Hematopoietic multipotent progenitor cell treated with erythropoietin and hydrocortisone succinate and interleukin-3 and kit ligand, for 6 days (in vitro differentiated cells): ENCODE measurements at places on chromosomes 11 and 22.
A peak's percentile ranks its signal among the peaks of the same experiment; 100 is the strongest.

DNA sequence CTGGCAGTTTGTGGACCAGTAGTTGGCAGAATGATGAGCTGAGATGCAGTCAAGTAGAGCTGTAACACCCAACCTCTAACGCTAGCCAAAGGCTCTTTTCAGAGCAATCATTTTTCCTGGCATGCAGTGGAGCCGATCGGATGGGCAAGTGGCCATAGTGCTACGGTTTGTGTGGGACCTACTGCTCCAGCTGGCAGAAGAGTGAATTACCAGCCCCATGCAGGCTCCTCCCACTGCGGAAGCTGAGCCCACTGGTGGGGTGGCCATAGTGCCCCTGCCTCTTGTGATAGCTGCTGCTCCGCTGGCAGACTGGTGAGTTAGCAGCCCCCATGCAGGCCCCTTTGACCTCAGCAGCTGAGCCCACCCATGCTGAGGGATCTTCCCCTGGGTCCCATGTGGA, 27.0 kb upstream of the SC5D start:
- no peak for DNase-seq

- no peak for DNase-seq
These were observed 117.1 kb upstream of the TBCEL start for GRCh38 chr11:120906766-120907165.

GRCh38 chr11:11845071-11845470, 3.3 kb downstream of the USP47 start:
- peak; percentile 24 for DNase-seq

- DNase-seq, result peak; percentile 15
These were observed 56.8 kb downstream of the MTMR2 start for GRCh38 chr11:95867105-95867504.

DNA sequence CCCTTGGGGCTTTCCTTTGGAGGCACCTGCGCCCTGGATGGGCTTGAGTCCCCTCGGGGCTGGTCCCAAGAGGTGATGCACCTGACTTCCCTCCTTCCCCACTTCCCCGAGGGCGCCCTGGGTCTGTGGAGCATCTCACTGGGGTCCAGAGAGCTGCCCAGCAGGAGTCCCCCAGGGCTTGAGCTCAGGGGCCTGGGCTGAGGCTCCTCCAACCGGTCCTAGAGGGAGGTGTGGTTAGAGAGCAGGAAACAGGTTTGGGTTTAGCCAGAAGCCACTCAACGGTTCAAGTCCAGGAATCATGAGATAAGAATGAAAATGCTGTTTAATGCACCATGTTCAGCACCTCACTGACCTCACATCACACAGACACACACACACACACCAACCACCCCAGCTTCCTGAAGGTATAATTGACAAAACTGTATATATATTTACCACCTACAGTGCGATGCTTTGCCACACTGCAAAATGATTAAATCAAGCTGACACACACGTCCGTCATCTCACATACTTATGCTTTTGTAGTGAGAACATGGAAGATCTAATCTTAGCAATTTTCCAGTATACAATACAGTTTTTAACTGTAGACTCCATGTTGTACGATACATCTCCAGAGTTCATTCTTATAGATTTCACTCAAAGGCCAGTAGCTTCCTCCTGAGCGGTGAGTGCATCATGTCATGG, 628 bp upstream of the IGLL1 start:
- peak; percentile 91 for DNase-seq

GRCh38 chr11:112961751-112962578, 745 bp downstream of the NCAM1 start:
- DNase-seq, result no peak

DNA sequence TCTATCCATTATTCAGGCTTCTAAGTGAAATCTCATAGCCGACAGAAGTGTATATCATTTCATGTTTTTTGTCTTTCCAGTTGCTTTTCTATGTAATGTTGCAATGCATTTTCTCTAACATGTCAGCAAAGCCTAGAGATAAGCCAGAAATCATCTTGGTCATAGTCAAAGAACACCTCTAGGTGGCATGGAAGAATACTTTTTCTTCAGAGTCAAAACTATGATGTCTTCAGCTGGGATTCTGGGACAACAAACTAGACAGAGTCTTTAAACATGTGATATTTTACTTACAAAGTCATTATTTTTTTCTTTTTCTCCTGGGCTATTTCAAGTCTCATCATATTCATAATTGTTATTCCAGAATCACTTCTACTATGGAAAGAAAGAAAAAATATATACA, 4.4 kb downstream of the GAS2 start:
- peak; percentile 64 for DNase-seq

- DNase-seq, result no peak
These were observed 21.4 kb downstream of the CHID1 start for GRCh38 chr11:889257-889656.

- no peak for DNase-seq
These were observed 96.3 kb upstream of the PRDM11 start for GRCh38 chr11:45050111-45050510.

- DNase-seq, result peak; percentile 52
These were observed 7.0 kb downstream of the MAP3K11 start for GRCh38 chr11:65606876-65607613.

GRCh38 chr22:22111983-22112382, 129.4 kb upstream of the TOP3B start:
- no peak for DNase-seq
